ENCODE measurements at places on chromosomes 11 and 22. TPM values are rescaled to one million over a fixed set of nuclear protein-coding genes. Genes with fewer than 3 reads are reported as not detected.

Gene OR5B3
- total RNA-seq, result not detected

Gene LRRC32
- 35.6 TPM for total RNA-seq

Gene MUC6
- total RNA-seq, result not detected

Gene MB
- not detected for total RNA-seq

Gene CALCA
- not detected for total RNA-seq

Gene KCNJ5
- not detected for total RNA-seq

GRCh38 chr22:18035751-18036150 lies 11.4 kb upstream of the MICAL3 start:
- H3K27ac ChIP-seq, result no peak overlapping the region
- DNase-seq, result no peak
- H3K27me3 ChIP-seq, result no peaks in the 10 kb centered on the region
- no peaks in the 10 kb centered on the region for H3K36me3 ChIP-seq
- peaks cover 24% of the 10 kb centered on the region for H3K4me1 ChIP-seq

- no peak overlapping the region for H3K27ac ChIP-seq
- H3K27me3 ChIP-seq, result no peaks in the 10 kb centered on the region
- no peak overlapping the region for H3K4me3 ChIP-seq
- DNase-seq, result no peak
- peaks cover 43% of the 10 kb centered on the region for H3K4me1 ChIP-seq
These were observed 39.6 kb downstream of the UBASH3B start for GRCh38 chr11:122695076-122695615.

DNA sequence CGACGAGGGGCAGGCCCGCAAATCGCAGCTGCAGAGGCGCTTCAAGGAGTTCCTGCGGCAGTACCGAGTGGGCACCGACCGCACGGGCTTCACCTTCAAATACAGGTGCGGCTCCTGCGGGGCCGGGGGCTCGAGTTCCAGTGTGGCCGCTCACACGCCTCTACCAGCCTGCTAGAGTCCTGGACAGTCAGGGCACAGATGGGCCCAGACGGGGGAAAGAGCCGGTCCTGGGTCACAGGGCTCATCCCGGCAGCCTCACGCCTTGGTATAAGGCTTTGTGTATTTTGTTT lies 506 bp downstream of the MCM5 start:
- H3K4me1 ChIP-seq, result peaks cover 21% of the 10 kb centered on the region
- H3K27ac ChIP-seq, result peak overlapping the region; percentile 87
- H3K36me3 ChIP-seq, result no peaks in the 10 kb centered on the region
- no peaks in the 10 kb centered on the region for H3K27me3 ChIP-seq
- peak overlapping the region; percentile 98 for H3K4me3 ChIP-seq

- H3K27ac ChIP-seq, result no peak overlapping the region
- H3K36me3 ChIP-seq, result no peaks in the 10 kb centered on the region
- no peak for DNase-seq
These were observed 314.0 kb downstream of the CADM1 start for GRCh38 chr11:115190196-115190595.

- H3K36me3 ChIP-seq, result peaks cover 6% of the 10 kb centered on the region
- H3K27ac ChIP-seq, result peak overlapping the region; percentile 68
- H3K27me3 ChIP-seq, result no peaks in the 10 kb centered on the region
- DNase-seq, result no peak
- peaks cover 19% of the 10 kb centered on the region for H3K4me1 ChIP-seq
- no peak overlapping the region for H3K4me3 ChIP-seq
These were observed 427.0 kb upstream of the DDI1 start for GRCh38 chr11:103609117-103610066.

GRCh38 chr11:3849297-3849874 lies 6.1 kb upstream of the STIM1 start:
- no peak for DNase-seq
- H3K36me3 ChIP-seq, result no peaks in the 10 kb centered on the region
- no peak overlapping the region for H3K27ac ChIP-seq
- H3K4me3 ChIP-seq, result no peak overlapping the region
- H3K4me1 ChIP-seq, result peaks cover 3% of the 10 kb centered on the region

GRCh38 chr11:10603721-10604297 lies 35.3 kb upstream of the LYVE1 start:
- no peak overlapping the region for H3K27ac ChIP-seq
- H3K4me3 ChIP-seq, result no peak overlapping the region
- DNase-seq, result no peak

GRCh38 chr22:37302674-37303555 lies 20.6 kb downstream of the CYTH4 start:
- DNase-seq, result no peak
- peaks cover 47% of the 10 kb centered on the region for H3K4me1 ChIP-seq
- no peak overlapping the region for H3K27ac ChIP-seq
- H3K4me3 ChIP-seq, result no peak overlapping the region
- H3K27me3 ChIP-seq, result no peaks in the 10 kb centered on the region

DNA sequence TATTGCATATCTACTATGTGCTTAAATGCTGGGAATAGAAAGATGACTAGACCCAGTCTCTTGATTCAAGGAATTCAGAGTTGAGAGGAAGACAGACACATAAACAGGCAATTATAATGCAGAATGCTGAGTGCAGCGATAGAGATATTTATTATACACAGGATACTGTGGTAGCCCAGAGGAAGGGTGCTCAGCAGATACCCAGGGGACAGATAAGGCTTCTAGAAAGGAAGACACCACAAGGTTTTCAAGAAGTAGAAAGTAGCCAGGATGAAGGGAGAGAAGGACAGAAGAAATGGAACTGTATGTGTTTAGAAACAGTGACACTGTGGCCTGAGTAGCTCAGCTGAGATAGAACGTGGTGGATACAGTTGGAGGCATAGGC lies 79.4 kb upstream of the NNMT start:
- no peak overlapping the region for H3K4me3 ChIP-seq
- no peak overlapping the region for H3K27ac ChIP-seq
- H3K27me3 ChIP-seq, result peaks cover 22% of the 10 kb centered on the region
- DNase-seq, result no peak

DNA sequence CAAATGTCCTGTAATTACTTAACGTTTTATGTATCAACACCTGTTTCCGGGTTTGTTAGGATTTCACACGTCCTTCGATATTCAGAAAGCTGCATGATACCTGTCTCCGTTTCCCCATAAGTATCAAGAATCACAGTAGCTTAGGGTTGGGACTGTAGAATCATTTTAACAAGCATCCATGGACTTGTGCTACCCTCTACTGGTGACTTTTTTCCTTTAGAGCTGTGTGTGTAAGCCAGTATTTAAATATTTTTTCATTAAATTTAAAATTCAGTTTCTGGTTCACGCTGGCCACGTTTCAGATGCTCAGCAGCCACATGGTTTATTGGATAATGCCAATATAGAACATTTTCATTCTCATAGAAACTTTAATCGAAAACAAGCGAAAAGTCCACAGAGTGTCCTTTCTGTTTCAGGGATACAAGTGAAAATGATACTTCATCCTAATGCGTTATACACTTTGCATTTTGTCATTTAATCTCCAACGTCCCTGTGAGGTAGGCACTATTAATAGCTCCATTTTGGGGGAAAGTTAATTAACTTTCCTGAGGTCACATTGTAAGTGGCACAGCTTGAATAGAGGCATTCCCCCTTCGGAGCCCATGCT lies 61.5 kb upstream of the SLC25A18 start:
- H3K27me3 ChIP-seq, result peaks cover 2% of the 10 kb centered on the region
- no peak for DNase-seq
- no peak overlapping the region for H3K27ac ChIP-seq
- no peak overlapping the region for H3K4me3 ChIP-seq
- H3K36me3 ChIP-seq, result no peaks in the 10 kb centered on the region
- H3K4me1 ChIP-seq, result no peaks in the 10 kb centered on the region

- no peak overlapping the region for H3K4me3 ChIP-seq
- DNase-seq, result no peak
- peaks cover 2% of the 10 kb centered on the region for H3K27me3 ChIP-seq
These were observed 219.6 kb upstream of the SESN3 start for GRCh38 chr11:95450547-95451123.

GRCh38 chr11:115580927-115581680 lies 76.9 kb upstream of the CADM1 start:
- H3K27me3 ChIP-seq, result peaks cover 35% of the 10 kb centered on the region
- no peaks in the 10 kb centered on the region for H3K36me3 ChIP-seq
- H3K4me3 ChIP-seq, result no peak overlapping the region
- no peak overlapping the region for H3K27ac ChIP-seq

DNA sequence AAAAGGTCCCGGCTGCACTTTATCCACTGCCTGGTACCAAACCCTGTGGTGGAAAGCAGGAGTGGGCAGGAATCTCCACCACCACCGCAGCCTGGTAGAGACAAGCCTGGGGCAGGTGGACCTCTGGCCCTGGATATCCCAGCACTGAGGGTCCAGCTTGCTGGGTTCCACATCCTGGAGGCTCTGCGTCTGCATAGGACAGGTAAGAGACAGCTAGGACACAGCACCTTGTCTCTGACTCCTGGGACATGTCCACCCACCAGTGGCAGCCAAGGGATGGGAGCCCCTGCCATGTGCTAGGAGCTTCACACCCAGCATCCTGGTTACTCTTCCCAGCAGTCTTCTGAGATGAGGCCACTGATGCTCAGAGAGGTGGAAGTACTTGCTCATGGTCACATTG lies 105.5 kb downstream of the MYO18B start:
- no peaks in the 10 kb centered on the region for H3K4me1 ChIP-seq
- no peaks in the 10 kb centered on the region for H3K36me3 ChIP-seq
- no peak overlapping the region for H3K27ac ChIP-seq

- H3K36me3 ChIP-seq, result peaks cover 3% of the 10 kb centered on the region
- H3K4me3 ChIP-seq, result no peak overlapping the region
- DNase-seq, result no peak
- H3K4me1 ChIP-seq, result no peaks in the 10 kb centered on the region
These were observed 363.6 kb downstream of the TTC28 start for GRCh38 chr22:28316014-28316413.

DNA sequence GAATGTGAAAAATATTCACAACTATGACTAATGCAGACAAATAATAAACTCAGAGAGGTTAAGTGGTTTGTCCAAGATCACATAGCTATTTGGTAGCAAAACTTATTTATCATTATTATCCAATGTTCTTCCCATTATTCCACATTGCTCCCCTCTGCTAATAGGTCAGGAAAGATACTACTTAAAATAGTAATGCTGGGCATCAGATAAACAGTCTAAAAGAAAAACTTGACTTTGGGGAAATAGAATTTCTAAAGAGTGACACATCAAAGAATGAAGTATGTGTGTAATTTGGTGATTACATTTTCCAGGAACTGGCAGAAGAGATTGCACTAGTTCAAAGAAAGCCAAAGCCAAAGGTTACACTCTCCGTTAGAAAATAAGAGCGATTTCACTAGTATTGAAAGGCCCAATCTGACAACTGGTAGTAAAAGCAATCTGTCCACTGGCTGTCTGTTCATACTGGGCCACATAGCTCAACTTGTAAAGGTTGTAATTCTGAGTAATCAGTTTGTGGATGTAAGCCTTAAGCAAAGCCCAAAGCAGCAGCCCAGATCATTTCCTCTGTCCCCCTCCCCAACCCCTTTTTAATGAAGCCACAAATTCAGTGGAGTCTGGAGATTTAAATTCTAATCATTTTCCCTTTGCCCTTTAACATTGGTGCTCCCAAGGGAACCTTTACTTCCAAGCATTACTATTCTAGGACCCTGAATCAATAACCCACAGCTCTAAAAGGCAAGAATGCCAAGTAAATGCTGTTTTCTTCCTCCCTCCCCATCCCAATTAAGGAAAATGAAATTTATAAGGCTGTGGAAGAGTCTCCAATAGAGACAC lies 283.5 kb downstream of the TTC28 start:
- peak overlapping the region; percentile 4 for H3K27ac ChIP-seq
- H3K36me3 ChIP-seq, result peaks cover 5% of the 10 kb centered on the region
- peaks cover 15% of the 10 kb centered on the region for H3K4me1 ChIP-seq
- no peak for DNase-seq
- no peaks in the 10 kb centered on the region for H3K27me3 ChIP-seq
- no peak overlapping the region for H3K4me3 ChIP-seq

DNA sequence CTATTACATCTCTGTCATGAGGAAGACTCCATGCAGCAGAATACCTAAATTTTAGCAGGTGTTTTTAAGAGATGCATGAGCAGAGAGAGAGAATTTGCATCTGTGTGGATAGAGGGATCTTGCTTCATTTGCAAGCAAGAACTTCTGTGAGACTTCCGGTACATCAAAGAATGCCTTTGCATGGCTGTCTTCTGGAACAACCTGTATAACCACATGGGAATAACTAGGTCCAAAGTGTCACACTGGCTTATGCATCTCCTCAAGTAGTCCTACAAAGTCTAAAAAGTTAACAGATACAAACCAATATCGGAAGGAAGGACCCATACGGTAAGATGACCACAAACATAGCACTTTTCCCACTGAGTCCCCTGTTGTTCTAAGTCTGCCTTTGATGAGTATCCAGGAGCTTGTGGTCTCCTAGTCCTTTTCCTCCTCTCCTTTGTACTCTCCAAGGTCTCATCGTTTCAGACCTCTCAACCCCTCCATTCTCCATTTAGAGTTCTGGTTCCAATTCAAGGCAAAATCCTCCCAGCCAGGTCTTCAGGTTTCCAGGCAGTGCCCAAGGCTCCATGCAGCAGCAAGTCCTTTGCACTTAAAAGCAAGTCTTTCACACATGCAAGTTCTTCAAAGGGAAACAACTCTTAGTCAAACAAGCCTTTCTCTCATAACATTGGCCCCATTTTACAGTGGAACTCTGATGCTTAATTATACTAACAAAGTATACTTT lies 581.7 kb upstream of the ARHGAP42 start:
- no peaks in the 10 kb centered on the region for H3K27me3 ChIP-seq
- no peaks in the 10 kb centered on the region for H3K36me3 ChIP-seq
- H3K4me1 ChIP-seq, result no peaks in the 10 kb centered on the region
- no peak overlapping the region for H3K27ac ChIP-seq
- DNase-seq, result no peak

GRCh38 chr22:43213051-43213450 lies 26.1 kb upstream of the TTLL12 start:
- H3K4me1 ChIP-seq, result no peaks in the 10 kb centered on the region
- H3K36me3 ChIP-seq, result no peaks in the 10 kb centered on the region

- no peaks in the 10 kb centered on the region for H3K27me3 ChIP-seq
- no peak overlapping the region for H3K27ac ChIP-seq
- H3K36me3 ChIP-seq, result peaks cover 51% of the 10 kb centered on the region
- no peaks in the 10 kb centered on the region for H3K4me1 ChIP-seq
These were observed 27.3 kb downstream of the FAM118A start for GRCh38 chr22:45336971-45337431.

- H3K4me3 ChIP-seq, result no peak overlapping the region
- H3K36me3 ChIP-seq, result no peaks in the 10 kb centered on the region
- no peak for DNase-seq
- no peak overlapping the region for H3K27ac ChIP-seq
These were observed 10.5 kb downstream of the PAX6 start for GRCh38 chr11:31800398-31801265.

Measured in osteocyte (in vitro differentiated cells).